Activated T-cell treated with anti-CD3 and anti-CD28 coated beads, Interleukin-2, amount 50 U/mL, for 4 hours (primary cell): ENCODE measurements at places on chromosomes 5 and 9. TPM values are rescaled to one million over a fixed set of nuclear protein-coding genes. Genes with fewer than 3 reads are reported as not detected.

GRCh38 chr9:115328677-115329076 lies 210.7 kb upstream of the TNC start:
- DNase-seq = no peak

Gene PPIC
- total RNA-seq = not detected

Gene SPATA31A3
- not detected for total RNA-seq

Gene RPL37
- 1,793 TPM for total RNA-seq

Gene IFNA10
- total RNA-seq = not detected
